ENCODE measurements at places on chromosomes 3 and 15.

DNA sequence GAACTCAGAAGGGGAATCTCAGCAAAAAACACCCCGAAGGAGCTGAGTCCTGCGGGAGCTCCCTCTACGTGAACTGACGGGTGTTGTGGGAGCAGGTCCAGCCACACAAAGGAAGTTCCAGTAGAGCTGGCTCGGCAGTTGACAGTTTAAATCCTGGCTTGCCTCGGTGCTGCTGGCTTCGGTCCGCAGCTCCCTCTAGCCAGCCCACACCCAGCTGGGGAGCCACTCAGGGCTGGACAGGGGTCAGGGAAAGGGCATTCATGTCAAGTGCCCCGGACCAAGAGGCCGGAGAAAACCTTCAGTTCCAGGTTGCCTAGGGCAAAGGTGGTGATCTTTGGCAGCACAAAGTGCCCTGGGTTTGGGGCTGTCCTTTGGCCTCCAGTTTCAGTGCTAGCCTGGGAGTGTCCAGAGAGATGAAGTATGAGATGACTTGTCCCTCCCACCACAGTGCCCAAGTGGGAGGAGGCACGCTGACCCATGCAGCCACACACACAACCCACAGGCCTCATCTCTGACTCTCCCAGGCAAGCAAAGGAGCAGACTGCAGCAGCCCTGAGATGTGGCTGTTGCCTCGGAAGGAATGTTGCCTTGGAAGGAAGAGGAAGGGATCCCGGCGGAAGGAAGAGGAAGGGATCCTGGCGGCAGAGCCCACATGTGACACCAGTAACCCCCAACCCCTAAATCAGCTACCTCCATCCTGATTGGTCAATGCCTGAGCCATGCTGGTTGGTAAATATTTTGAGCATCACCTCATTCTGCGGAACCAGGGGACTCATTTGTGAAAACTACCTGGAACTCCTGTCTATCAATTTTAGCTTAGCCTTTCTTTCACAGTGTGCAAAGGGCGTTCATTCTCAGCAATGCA, 13.9 kb upstream of the ANPEP start:
- no peak for DNase-seq

GRCh38 chr3:112467539-112467938, 31.7 kb downstream of the BTLA start:
- no peak for DNase-seq

DNA sequence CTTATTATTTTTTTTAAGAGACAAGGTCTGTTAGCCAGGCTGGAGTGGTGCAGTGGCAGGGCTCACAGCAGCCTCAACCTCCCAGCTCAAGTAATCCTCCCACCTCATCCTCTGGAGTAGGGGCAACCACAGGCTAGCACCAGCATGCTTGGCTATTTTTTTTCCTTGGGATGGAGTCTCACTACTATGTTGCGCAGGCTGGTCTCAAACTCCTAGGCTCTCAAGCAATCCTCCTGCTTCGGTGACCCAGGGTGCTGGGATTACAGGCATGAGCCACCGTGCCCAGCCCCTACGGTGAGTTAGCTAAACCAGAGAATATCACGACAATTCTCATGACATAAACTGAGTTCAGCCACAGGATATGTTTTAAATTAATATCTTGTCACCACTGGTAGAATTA, 2.0 kb downstream of the DCUN1D1 start:
- DNase-seq, result no peak

GRCh38 chr3:52798978-52799476, 4.4 kb downstream of the ITIH3 start:
- peak; percentile 90 for DNase-seq

DNA sequence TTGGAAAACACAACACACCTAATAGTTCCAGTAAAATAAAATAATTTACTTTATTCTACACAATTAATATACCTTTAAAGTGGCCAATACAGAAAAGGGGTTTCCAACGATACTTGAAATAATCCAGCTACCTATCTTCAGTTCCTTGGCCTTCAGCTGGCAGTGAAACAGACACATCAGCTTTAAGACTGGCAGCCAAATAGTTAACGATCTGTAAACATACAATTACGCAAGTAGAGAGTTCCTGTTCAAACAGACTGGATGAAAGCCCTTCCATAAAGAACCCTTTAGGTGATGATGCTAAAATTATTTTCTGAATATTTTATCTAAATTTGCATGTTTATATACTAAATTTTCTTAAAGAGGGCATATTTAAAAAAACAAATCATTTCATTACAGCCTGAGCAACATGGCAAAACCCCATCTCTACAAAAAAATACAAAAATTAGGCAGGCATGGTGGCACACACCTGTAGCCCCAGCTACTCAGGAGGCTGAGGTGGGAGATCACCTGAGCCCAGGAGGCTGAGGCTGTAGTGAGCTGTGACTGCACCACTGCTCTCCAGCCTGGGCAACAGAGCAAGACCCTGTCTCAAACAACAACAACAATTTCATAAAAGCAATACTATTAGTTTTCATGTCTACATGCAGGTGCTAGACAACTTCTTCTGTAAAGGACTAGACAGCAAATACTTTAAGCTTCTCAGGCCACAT, 12.9 kb downstream of the DYNC1LI1 start:
- DNase-seq, result no peak

- no peak for DNase-seq
These were observed 618.2 kb upstream of the ZNF717 start for GRCh38 chr3:76403556-76403955.

DNA sequence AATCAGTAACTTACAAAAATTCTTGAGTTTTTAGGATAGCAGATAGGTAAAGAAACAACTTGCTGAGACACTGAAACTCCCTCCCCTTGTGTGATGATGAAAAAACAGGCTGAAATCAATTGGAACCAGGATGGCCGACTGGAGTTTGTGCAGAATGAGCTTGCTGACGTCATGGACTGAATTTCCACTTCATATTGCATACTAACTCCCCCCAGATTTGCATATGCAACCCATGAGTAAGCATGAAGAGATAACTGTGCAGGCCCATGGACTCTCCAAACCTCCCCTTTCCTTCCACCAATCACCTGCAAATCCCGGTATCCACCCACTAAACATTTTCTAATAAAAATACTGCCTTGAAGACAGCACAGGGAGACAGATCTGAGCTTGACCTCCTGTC, 82.0 kb upstream of the SCN5A start:
- no peak for DNase-seq

GRCh38 chr15:90597577-90597976, 67.9 kb downstream of the CRTC3 start:
- DNase-seq, result no peak

DNA sequence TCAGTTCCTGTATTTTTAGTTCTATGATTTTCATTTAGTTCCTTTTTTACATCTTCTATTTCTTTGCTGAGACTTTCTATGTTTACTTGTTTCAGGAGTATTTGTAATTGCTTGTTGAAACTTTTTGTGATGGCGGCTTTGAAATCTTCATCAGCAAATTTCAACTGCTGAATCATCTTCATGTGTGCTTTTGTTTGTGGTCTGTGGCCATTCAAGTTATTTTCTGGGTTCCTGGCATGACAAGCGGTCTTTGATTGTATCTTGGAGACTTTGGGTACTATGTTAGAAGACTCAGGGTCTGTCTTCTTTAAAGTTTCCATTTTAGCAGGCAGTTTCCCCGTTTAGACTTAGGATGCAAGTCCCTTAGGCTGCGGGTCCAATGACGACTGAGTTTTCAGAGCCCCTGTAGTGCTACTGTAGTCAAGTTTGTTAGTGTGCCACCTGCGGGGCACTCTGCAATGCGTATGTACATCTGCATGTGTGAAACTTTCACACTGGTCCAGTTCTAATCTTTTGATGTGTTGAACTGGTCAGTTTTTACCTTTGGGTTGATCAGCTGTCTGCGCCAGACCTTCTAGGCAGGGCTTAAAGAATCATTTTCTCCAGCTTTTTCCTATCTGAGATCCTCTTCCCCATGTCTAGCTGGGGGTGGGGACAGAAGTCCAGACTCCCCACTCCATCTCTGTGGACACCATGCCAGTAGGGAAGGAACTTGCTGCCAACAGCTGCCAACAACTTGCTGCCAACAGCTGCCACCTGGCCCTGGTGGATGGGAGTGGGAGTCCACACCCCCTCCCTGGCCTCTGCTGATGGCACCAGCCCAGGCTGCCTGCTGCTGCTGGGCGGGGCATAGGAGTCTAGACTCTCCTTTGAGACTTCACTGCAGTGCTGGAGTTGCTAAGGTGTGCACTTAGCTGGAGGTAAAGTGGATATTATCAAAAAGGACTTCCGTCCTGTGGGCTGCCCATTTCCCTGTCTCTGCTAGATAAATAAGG, 190.9 kb downstream of the TJP1 start:
- DNase-seq, result no peak

DNA sequence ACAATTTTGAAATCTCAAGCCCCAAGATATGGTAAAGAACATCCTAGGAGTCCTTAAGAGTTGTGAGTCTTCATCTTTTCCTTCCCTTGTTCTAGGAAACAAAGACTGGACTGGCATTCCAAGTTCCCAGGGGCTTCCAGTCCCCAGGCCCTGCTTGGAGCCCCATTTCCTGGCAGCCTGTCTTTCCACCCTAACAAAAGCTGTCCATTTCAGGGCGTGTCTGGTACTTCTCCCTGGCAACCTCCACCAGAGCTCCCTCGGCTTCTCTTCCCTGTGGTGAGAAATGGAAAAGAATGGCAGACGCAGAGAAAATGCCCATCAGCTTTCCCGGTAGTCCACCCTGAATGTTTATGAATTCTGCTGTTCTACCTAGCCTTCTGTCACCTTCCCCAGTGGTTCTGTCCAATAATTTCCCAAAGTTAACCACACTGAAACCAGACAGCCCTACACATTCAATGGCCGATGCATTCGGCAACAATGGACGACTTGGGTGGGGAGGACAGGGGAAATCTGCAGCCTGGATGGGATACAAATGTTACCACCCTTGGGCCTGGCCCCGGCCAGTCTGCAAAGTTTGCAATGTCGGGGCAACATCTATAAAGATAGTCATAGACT, 6.8 kb downstream of the RAB6B start:
- DNase-seq, result no peak

GRCh38 chr3:52554026-52554755, 17.8 kb downstream of the UQCC5 start:
- DNase-seq, result no peak

- DNase-seq, result no peak
These were observed 27.7 kb upstream of the VPS33B start for GRCh38 chr15:91050128-91050455.

GRCh38 chr3:4818164-4818563, 161.1 kb upstream of the BHLHE40 start:
- DNase-seq, result no peak

- peak; percentile 86 for DNase-seq
These were observed 16.4 kb downstream of the CHST13 start for GRCh38 chr3:126540342-126540849.

DNA sequence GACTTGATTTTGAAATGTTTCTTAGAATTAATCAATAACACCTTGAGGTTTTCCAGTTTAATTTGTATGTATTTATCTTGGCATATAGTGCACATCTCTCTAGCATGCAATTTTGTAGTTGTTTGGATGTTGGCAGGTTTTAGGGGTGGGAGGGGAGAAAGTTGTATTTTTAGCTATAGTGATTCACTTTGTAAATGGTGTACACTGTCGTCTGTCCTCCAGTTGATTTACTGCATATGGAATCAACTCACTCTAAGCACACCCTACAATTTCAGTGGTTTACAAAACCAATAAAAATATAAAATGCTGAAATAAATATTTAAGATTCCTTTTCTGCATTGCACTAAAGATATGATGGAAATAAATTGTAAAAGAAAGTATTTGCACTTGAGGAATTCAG, 199.1 kb downstream of the CDIN1 start:
- no peak for DNase-seq

DNA sequence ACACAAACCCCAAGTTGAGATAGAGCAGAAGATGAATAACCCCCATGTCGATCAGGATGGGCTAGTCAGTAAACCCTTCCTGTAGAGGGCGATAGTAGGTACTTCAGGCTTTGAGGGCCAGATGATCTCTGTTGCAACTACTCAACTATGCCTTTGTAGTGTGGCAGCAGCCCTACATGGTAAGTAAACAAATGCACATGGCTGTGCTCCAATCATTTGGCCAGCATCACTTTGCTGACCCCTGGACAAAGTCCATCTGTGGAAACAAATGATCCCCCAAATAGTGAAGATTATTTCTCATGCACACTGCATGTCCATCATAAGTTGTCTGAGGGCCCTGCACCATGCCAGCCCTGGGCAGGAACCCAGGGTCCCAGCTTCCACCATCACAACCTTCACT, 402.2 kb upstream of the PROK2 start:
- no peak for DNase-seq

- DNase-seq, result no peak
These were observed 18.0 kb downstream of the FAM98B start for GRCh38 chr15:38471974-38472373.

GRCh38 chr15:99981839-99982658, 248.8 kb upstream of the LYSMD4 start:
- DNase-seq, result no peak

GRCh38 chr3:160935413-160936095, 169.6 kb downstream of the B3GALNT1 start:
- DNase-seq, result no peak

GRCh38 chr3:154990543-154990942, 89.6 kb upstream of the MME start:
- DNase-seq, result no peak

GRCh38 chr3:47113669-47114365, 50.1 kb downstream of the SETD2 start:
- DNase-seq, result no peak

GRCh38 chr3:190385731-190386688, 2.0 kb upstream of the CLDN16 start:
- no peak for DNase-seq

DNA sequence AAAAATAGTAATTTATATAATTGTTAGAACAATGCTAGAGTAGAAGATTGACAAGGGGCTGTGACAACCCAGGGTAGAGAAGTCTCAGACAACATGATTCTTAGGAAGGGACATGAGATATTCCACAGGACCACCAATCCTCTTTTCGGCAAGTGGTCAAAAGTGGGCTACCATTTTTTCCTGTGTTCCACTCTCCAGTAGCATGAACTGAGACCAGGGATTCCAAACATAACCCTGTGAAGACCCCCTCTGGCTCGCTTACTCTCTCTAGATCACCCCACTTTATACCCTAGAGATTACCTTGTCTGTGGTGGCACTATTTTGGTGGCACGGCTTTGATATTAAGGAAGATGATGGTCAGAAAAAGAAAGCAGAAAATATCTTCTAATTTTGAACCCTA, 960 bp downstream of the GCSAM start:
- no peak for DNase-seq

GRCh38 chr3:134768837-134769236, 26.2 kb upstream of the EPHB1 start:
- DNase-seq, result no peak

DNA sequence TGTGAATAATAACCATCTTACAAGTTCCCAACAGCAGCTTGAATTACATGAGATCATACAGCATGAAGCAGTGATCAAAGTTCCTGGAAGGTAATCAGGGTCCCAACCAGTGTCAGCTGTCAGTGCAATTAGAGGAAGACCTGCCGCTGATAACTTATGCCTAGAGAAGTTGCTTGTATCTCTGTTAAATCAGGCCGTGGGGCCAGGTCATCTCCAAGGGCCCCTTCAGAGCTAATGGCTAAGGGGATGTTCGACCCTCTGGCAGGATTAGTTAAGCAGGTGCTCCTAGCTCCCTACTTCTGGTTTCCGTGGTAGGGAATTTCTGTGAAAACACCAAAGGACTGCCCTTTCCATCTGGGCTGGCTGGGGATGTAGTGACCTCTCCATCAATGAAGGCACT, 251.0 kb downstream of the FAM43A start:
- DNase-seq, result no peak

- DNase-seq, result no peak
These were observed 7.4 kb downstream of the ZIC4 start for GRCh38 chr3:147398813-147399534.

- peak; percentile 74 for DNase-seq
These were observed 1.0 kb downstream of the SHOX2 start for GRCh38 chr3:158105119-158105709.
